ENCODE measurements at places on chromosomes 12 and 14.

DNA sequence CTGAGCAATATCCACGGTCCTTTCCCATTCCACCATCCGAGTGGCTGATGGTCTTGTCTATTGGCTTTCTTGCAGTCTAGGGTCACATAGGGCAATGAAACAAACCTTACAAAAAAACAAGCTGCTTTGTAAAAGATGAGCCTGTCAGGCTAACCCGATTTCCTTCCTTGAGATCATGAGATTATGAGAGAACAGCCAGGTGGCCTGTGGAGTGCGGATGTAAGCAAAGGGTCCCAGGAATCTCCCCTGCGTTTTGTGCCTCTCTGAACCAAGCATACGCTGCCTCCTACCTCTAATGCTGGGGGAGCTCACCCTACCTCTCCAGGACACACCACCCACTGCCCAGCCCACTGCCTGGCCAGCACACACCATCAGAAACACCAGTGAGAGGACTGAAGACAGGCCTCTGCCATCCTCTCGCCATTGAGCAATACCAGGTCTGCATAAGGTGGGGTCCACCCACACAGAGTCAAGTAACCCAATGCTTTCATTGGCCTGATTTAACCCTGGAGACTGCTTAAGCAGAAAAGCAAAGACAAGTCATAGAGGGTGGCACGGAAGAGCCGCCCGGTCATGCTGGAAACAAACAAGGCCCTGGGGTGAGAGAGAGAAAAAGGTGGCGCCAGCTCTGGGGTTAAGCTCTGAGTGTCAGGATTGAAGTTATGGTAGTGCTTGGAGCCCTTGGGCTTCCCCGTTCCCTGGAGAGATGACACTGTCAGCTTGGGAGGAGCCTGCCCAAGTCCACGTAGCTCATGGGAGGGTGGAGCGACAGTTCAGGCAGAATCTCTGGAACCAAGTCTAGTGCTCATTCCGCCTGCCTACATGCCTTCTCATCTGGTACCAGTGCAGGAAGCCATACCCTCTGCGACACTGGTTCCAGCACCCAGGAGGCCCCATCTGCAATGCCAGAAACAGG lies 46.6 kb downstream of the CALM1 start:
- peak overlapping the region; percentile 79 for H3K27ac ChIP-seq
- H3K36me3 ChIP-seq: no peaks in the 10 kb centered on the region
- no peak for DNase-seq
- no peaks in the 10 kb centered on the region for H3K27me3 ChIP-seq
- no peak overlapping the region for H3K4me3 ChIP-seq
- peaks cover 2% of the 10 kb centered on the region for H3K4me1 ChIP-seq

GRCh38 chr12:96395236-96395635 lies 5.0 kb downstream of the CDK17 start:
- H3K4me3 ChIP-seq: no peak overlapping the region
- no peak for DNase-seq
- no peaks in the 10 kb centered on the region for H3K36me3 ChIP-seq
- H3K4me1 ChIP-seq: no peaks in the 10 kb centered on the region
- no peaks in the 10 kb centered on the region for H3K27me3 ChIP-seq

DNA sequence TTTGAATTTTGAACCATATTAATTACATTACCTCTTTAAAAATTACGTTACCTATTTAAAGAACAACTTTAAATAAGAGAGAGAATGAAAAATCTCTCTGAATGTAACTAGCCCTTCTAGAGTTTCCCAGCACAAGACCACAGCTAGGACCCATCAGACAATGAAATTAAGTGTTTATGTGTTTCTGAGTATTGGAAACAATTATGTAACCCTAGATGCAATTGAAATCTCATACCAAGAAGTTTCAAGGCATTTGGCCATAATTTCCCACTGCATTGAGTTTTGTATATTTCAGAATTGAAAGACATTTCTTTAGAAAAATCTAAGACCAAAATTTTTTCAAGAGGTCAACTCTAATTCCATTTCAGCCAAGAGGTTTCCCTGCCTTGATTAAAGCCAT lies 47.1 kb downstream of the SERPINA3 start:
- H3K4me1 ChIP-seq: no peaks in the 10 kb centered on the region
- no peaks in the 10 kb centered on the region for H3K36me3 ChIP-seq
- H3K27ac ChIP-seq: no peak overlapping the region
- DNase-seq: no peak

- no peaks in the 10 kb centered on the region for H3K27me3 ChIP-seq
- peaks cover 55% of the 10 kb centered on the region for H3K4me1 ChIP-seq
Observed at GRCh38 chr14:34369648-34370030, 92.4 kb downstream of the SPTSSA start.

DNA sequence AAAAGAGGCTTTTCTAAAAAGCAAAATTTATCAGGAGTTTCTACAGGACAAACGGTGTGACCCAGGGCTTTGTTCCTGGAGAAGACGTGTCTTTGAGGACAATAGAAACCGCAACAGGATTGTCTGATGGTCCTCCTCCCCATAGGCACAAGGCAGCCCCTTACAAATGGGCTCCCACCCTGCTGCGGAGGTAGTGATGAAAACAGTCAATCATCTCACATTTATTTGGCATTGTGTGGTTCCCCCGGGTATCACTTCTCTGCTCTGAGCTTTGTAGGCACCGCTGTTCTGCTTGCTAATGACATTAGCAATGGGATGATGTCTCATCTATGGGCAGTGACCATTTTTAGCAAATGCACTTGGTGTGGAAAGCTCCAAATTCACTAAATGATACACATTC lies 155.5 kb upstream of the TMPO start:
- no peaks in the 10 kb centered on the region for H3K27me3 ChIP-seq
- H3K27ac ChIP-seq: no peak overlapping the region
- no peak for DNase-seq

DNA sequence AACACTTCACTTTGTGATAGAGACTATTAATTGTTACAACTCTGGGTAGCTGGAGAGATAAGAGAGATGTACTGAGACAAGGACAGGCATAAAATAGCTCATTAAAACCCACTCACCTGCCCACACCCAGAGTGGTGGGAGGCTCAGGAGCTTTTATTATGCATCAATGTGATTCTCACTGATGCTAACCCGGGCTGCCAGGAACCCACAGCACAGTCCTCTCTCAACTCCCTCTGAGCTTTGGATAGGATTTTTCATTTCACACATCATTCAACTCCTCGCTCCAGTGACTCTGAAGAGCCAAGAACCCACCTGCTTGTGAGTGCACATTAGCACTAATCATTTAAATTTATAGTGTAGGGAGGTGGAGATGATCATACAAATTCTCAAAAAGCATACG lies 827.9 kb downstream of the FLRT2 start:
- H3K27ac ChIP-seq: no peak overlapping the region
- H3K36me3 ChIP-seq: no peaks in the 10 kb centered on the region
- H3K4me1 ChIP-seq: no peaks in the 10 kb centered on the region
- H3K4me3 ChIP-seq: no peak overlapping the region
- H3K27me3 ChIP-seq: no peaks in the 10 kb centered on the region

- H3K36me3 ChIP-seq: no peaks in the 10 kb centered on the region
- DNase-seq: no peak
- H3K4me1 ChIP-seq: peaks cover 9% of the 10 kb centered on the region
- no peaks in the 10 kb centered on the region for H3K27me3 ChIP-seq
Observed at GRCh38 chr12:3750616-3751015, 2.3 kb downstream of the CRACR2A start.

- no peak overlapping the region for H3K4me3 ChIP-seq
- peak overlapping the region; percentile 36 for H3K27ac ChIP-seq
- H3K36me3 ChIP-seq: no peaks in the 10 kb centered on the region
- peaks cover 19% of the 10 kb centered on the region for H3K4me1 ChIP-seq
- H3K27me3 ChIP-seq: no peaks in the 10 kb centered on the region
Observed at GRCh38 chr12:2064071-2064507, 11.3 kb downstream of the CACNA1C start.

DNA sequence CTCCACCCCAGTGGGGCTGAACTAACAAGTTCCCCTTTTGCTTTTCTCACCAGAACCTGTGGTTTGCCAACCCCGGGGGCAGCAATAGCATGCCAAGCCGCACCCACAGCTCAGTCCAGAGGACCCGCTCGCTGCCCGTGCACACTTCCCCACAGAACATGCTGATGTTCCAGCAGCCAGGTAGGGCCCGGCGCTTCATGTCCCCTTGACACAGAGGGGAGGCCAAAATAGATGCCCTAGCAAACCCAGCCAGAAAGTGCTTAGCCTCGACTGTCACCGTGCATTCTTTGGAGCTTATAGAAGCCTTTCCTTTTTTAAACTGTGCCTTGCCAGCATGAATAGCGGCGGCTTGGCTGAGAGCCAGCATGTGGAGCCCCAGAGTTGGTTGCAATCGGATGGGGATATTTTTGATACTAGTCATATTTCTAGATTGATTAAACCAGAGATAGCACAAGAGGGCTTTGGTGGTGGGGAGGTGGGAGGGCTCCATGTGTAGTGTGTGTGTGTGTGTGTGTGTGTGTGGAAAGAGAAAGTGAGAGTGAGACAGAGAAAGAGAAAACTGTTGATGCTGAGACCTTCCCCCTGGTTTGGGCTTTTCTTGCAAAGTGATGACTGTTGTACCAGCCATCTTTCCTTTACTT lies 126.1 kb downstream of the GCH1 start:
- peaks cover 43% of the 10 kb centered on the region for H3K4me1 ChIP-seq
- DNase-seq: no peak
- H3K36me3 ChIP-seq: no peaks in the 10 kb centered on the region
- H3K4me3 ChIP-seq: peak overlapping the region; percentile 19
- H3K27me3 ChIP-seq: no peaks in the 10 kb centered on the region
- no peak overlapping the region for H3K27ac ChIP-seq

DNA sequence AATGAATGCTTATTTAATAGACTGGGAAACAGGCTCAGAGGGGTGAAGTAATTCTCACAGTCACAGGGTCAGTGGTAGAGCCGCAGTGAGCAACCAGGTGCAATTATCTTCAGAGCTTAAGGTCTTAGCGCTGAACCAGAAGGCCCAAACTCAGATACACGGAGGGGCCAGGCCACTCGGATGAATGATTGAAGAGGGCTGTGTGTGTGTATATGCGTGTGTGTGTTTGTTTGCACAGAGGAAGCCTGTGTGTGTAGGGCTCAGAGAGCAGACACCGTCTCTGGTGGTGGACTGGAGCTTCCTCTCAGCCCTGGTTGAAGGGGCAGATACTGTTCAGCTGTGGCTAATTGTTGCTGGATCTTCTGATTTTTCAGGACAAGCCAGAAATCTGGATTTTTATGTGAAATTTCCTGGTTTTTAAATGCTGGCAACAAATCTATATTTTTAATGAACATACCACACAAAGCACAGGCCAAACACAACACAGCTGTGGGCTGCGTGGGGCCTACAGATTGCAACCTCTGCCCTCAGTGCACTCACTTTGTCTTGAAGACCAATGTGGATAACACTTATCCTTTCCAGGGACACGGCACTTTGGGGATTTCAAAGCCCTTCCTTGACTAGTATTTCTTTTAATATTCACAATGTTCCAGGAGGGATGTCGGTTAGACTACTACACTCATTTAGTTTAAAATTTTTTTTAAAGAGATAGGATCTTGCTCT lies 94.5 kb upstream of the NRXN3 start:
- no peak overlapping the region for H3K27ac ChIP-seq
- H3K36me3 ChIP-seq: no peaks in the 10 kb centered on the region
- no peak overlapping the region for H3K4me3 ChIP-seq
- no peaks in the 10 kb centered on the region for H3K4me1 ChIP-seq
- H3K27me3 ChIP-seq: no peaks in the 10 kb centered on the region

- no peaks in the 10 kb centered on the region for H3K27me3 ChIP-seq
- H3K4me1 ChIP-seq: peaks cover 16% of the 10 kb centered on the region
- H3K36me3 ChIP-seq: no peaks in the 10 kb centered on the region
- no peak overlapping the region for H3K4me3 ChIP-seq
- no peak overlapping the region for H3K27ac ChIP-seq
Observed at GRCh38 chr14:22579236-22579635, 9.8 kb downstream of the DAD1 start.

GRCh38 chr12:5027046-5027821 lies 16.4 kb upstream of the KCNA5 start:
- no peaks in the 10 kb centered on the region for H3K27me3 ChIP-seq
- DNase-seq: no peak
- no peaks in the 10 kb centered on the region for H3K36me3 ChIP-seq
- H3K4me1 ChIP-seq: no peaks in the 10 kb centered on the region
- H3K27ac ChIP-seq: no peak overlapping the region

GRCh38 chr12:117009759-117010158 lies 89.5 kb downstream of the TESC start:
- no peaks in the 10 kb centered on the region for H3K36me3 ChIP-seq
- H3K4me1 ChIP-seq: no peaks in the 10 kb centered on the region
- no peak for DNase-seq
- no peak overlapping the region for H3K27ac ChIP-seq

DNA sequence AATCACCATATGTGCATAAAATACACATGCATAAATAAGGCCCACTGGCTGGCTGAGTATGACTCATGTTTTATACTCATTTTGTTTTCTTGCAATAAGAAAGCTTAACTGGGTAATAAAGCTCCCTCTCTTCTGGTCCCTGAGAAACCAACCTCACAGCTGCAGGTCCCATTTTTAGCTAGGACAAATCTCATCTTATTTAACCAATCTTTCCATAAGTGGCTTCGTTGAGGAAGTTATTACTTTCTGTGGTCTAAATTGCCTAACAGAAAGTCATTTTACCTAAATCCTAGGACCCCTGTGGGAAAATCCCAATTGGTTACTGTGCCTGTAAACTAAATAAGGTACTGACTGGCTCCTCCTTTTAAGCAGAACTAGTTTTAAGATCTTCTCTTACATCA lies 232.8 kb upstream of the FBXO33 start:
- H3K27me3 ChIP-seq: no peaks in the 10 kb centered on the region
- H3K27ac ChIP-seq: no peak overlapping the region
- no peaks in the 10 kb centered on the region for H3K4me1 ChIP-seq
- H3K4me3 ChIP-seq: no peak overlapping the region

- no peak for DNase-seq
- no peak overlapping the region for H3K4me3 ChIP-seq
- H3K36me3 ChIP-seq: no peaks in the 10 kb centered on the region
- H3K27ac ChIP-seq: no peak overlapping the region
- H3K4me1 ChIP-seq: peaks cover 9% of the 10 kb centered on the region
- H3K27me3 ChIP-seq: no peaks in the 10 kb centered on the region
Observed at GRCh38 chr14:95547626-95548327, 12.9 kb downstream of the GLRX5 start.

DNA sequence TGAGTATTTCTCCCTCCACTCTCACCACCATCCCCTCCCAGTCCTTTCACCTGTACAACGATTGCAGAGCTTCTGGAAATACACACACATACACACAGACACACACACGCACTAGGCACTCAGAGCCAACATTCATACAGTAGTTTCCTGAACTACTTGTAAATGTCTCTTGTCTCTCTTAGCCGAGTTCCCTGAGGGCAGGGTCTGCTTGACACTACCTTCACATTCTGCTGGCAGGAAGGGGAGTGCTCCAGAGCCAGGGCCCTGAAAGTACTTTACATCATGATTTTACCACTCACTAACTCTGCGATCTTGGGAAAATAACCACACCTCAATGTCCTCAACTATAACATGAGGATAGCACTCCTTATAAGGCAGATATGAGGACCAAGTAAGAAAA lies 82.7 kb downstream of the GAS2L3 start:
- H3K27me3 ChIP-seq: no peaks in the 10 kb centered on the region
- no peak overlapping the region for H3K4me3 ChIP-seq

GRCh38 chr12:57191410-57191809 lies 25.2 kb upstream of the NXPH4 start:
- H3K27ac ChIP-seq: no peak overlapping the region
- no peaks in the 10 kb centered on the region for H3K27me3 ChIP-seq
- H3K4me1 ChIP-seq: no peaks in the 10 kb centered on the region
- peaks cover 68% of the 10 kb centered on the region for H3K36me3 ChIP-seq

- no peaks in the 10 kb centered on the region for H3K36me3 ChIP-seq
- H3K27me3 ChIP-seq: no peaks in the 10 kb centered on the region
- peaks cover 13% of the 10 kb centered on the region for H3K4me1 ChIP-seq
- no peak overlapping the region for H3K27ac ChIP-seq
Observed at GRCh38 chr12:56317675-56318074, 1.9 kb upstream of the CNPY2 start.
